Activated effector memory CD4-positive, alpha-beta T cell treated with Interleukin-2 at 50 U/mL for 16 hours (primary cell): ENCODE measurements at places on chromosomes 2 and 18.

- no peak for DNase-seq
Observed at GRCh38 chr18:60372596-60372995, at the start of gene MC4R. Gene MC4R (minus strand): TSS chr18:60372775. CDS start chr18:60372349, 426 bp downstream.

DNA sequence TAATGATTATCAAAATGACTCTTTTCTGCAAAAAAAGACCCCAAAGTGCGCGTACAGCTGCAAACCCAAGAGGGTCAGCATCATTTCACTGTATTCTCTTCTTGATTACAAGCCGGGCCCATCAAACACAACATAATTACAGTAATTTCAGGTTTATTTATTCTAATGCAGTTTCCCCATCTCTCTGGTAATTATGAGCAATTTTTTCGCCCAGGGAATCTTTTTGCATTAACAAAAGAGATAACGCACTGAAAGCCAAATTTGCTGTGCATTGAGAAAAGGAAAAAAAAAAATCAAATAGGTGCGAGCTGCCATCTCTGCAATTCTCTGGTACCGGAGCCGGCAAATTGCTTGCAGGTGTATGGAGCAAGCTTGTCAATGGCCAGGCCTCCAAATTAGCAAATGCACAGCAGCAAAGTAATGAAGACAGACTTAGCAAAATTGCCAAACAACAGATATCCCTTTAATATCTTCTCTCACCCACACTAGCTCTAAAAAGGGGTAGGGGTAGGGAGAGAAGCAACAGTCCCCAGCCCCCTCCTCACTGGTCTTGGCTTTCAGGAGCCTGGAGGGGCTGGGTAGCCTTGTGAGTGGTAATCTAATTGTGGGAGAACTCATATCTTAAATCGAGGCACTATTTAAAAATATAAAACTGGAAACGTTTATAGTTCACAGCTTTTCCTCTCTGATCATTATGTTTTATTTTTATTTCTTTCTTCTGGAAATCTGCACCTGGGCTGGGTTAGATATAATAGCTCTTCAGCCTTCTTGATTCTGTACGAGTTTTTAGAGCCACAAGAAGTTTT is 6.7 kb downstream of the DLX1 start:
- DNase-seq = no peak

DNA sequence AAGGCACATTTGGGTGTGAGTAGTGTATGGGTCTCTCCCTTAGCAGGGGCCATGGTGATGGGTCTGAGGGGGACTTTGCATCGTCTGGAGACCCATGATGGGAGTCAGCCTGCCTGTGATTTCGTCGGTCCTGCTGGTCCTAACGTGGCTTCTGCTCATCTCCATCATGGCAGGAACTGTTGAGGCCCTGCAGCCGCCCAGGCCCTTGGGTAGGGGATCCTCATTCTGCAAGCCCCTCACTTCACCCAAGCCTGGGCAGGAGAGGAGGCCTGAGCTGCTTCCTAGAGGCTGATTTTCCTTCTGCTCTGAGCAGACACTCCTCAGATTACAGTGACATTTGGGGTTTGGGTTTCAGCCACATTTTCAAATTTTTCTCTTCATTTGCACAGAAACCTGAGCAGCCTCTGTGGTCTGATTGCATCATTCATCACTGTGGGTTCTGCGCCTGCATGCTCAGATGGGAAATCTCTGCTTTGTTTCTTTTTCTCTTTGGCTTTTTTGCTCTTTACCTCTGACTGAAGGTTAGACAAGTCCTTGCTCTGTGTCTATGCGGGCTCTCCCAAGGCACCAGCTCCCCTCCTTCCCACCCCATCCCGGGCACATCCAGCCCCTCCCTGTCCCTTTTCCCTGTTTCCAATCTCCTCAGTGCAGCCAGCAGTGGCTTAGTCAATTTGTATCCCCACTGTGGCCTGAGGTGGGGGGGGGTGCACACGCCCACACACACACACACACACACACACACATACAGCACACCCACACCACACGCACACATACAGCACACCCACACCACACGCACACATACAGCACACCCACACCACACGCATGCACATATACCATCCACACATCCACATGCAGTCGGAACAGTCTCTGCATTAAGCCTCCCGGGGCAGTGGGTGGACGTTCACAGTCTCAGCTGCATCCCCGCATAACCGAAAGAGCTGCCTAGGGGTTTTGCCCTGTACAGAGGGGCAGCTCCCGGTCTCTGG is 305.4 kb upstream of the HS6ST1 start:
- no peak for DNase-seq

DNA sequence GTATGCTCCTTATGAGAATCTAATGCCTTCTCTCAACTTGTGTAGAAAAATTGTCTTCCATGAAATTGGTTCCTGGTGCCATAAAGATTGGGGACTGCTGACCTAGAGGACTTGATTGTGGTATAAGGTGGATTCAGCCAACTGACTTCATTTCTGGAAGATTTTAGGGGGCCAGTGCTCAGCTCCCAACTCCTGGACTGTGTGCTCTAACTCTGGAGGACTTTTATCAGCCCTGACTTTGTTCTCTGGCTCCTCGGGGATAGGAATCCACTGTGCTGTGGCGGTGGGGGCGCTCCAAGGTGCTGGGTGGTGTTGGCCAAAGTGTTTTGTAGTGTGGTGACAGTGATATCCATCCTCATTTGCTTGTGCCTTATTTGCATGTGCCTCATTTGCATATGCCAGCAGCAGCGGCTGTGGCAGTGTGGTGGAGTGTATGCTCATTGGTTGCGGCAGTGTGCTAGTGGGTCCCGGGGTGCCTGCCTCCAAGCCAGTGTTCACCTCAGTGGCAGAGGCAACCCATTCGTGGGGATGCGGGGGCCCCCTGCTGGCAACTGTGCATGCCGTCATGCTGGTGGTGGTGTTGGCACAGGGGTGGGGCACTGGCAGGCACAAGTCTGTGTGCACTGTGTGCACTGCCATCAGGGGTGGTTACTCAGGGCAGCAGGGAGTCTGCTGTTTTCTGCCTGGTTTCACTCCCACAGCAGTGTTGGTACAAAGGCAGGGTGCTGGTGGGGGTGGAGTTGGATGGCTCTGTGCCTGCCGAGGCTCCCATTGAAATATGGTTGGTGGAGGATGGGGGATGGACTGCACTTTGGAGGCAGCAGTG is 19.6 kb downstream of the EHBP1 start:
- no peak for DNase-seq

GRCh38 chr2:124482551-124482950 is 457.5 kb downstream of the CNTNAP5 start:
- no peak for DNase-seq

DNA sequence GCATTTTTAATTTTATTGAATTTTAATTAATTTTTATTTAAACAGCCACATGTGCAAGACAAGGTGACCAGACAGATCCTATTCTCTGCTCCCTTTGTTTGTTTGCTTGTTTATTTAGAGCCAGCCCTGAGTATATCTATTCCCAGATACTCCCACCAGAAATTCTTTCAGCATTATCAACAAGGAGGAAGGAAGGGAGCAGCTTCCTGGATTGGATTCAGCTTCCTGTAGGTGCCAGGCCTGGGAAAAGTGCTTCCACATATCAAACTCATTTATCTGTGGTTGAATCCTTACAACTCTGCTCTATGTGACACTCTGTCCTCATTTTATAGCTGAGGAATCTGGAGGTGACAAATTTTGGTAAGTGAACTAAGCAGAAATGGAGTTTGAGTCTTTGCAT is 60.5 kb upstream of the KLF7 start:
- DNase-seq = no peak

GRCh38 chr2:161425728-161426454 is 9.8 kb downstream of the TBR1 start:
- no peak for DNase-seq

DNA sequence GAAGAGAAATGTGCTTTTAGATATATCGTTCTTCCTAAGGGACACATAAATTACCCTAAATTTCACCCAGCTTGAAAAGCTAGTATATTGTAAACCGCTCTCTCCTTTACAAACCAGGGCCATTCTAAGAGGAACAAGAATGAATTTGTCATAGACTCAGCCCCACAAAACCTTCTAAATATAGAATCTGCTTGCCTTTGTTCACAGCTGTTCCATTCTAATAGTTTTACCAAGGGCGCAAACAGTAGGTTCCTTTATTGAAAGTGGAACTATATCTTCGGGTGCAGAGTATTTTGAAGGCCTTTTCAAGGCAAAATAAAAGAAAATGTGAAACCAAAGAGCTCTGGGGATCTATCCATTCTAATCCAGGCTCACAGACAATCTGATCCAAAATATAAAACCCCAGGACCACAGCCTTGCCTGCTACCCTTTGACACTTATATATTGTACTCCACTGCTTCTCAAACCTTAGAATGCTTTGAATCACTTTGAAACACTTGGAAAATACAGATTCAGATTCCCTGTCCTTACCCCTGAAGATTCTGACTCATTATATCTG is 316.8 kb downstream of the PAX3 start:
- no peak for DNase-seq

DNA sequence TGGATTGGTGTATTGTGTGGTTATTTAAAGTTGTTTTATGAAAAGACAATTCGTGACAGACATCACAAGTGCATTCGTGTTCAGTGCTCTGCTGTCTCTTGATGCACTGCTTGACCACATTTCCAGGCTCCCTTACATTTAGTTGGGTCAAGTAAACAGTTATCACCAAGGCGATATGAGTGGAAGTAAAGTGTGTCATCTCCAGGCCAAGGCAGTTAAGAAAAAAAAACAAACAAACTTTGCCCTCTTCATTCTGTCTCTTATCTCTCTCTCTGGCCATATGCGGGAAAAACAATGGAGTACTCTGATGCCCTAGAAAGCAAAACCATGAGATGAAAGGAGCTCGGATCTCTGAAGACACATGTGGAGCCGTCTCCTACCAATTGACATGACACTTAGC is 131.1 kb downstream of the DSEL start:
- DNase-seq = no peak

DNA sequence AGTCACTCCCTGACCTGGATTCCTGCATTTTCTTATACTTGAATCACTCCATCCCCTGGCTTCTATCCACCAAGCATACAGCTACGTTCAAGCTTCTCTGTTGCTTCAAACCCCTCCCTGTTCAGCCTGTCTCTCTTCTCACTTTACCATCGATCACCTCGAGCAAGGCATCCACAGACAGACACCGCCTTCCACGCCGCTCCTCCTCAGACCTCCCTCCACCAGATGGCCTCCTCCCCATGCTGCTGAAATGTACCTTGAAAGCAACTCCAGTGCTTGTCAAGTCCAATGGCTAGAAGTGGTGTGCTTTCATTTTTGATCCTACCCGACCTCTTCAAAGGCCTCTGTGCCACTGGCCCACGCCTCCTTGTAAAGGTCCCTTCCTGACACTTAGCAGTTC is 131.3 kb upstream of the ACAA2 start:
- no peak for DNase-seq

DNA sequence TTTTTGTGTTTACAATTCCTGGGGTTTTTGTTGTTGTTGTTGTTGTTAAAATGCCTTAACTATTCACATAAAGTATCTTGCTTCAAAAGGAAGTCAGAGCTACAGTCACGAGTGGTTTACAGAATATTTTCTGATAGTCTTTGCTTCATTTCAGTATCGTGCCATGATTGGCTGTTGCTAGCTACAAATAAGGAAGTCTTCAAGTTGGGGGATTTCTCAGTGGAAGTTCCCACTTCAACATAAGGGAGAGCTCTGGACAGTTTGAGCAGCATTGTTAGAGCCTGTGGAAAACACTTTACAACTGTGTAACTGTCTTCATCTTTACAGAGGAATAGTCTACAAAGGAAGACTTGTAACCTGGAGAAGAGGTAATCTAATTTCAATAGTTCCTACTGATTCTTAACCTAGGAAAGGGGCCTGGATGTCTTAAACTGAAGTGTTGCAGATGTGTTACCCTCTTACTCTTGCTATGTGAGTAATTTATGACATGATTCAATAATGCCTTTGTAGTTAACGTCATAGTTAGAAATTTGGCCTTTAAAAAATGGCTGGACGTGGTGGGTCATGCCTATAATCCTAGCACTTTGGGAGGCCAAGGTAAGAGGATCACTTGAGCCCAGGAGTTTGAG is 23.4 kb upstream of the TANK start:
- DNase-seq = no peak

GRCh38 chr2:136534811-136535210 is 230.5 kb upstream of the THSD7B start:
- no peak for DNase-seq

DNA sequence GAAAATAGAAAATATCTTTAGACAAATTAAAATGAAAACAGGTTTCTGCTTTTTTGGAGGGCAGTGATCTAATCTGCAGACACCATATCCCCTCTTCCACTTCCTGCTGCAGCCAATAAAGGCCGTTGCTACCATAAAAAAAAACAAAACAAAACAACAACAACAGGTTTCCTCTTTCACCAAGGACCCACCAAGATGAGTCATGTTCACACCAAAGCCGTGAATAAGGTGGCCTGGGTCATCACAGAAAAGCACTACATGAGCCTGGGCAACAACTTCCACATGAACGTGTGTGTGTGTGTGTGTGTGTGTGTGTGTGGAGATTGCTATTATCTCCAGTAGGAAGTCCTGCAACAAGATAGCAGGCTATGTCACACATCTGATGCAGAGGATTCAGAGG is 24.8 kb upstream of the TFCP2L1 start:
- no peak for DNase-seq

- DNase-seq = no peak
Observed at GRCh38 chr2:39860538-39860937, 81.5 kb upstream of the THUMPD2 start.

- DNase-seq = no peak
Observed at GRCh38 chr2:31256611-31257382, 22.8 kb downstream of the EHD3 start.

- no peak for DNase-seq
Observed at GRCh38 chr2:28155627-28156026, 237.0 kb upstream of the FOSL2 start.

DNA sequence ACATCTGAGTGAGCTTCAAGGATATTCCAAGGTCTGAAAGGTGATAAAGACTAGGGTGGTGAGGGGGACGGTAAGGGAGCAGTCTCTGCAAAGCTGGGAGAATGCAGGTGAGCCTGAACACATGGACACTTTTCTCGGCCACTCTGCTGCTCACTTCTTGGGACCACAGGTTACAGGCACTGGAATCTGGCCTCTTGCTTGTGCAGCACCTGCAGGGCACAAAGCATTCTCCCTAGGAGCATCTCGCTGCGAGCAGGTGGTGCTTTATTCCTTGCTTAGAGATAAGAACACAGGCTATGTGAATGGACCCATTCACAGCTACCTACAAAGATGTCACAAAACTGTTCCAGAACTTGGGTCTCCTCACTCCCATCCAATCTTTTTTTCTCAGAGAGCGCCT is 153.2 kb downstream of the DDX1 start:
- no peak for DNase-seq

- no peak for DNase-seq
Observed at GRCh38 chr18:31138709-31139108, 23.9 kb downstream of the DSC1 start.

GRCh38 chr2:155235710-155236109 is 537.2 kb downstream of the KCNJ3 start:
- DNase-seq = no peak

DNA sequence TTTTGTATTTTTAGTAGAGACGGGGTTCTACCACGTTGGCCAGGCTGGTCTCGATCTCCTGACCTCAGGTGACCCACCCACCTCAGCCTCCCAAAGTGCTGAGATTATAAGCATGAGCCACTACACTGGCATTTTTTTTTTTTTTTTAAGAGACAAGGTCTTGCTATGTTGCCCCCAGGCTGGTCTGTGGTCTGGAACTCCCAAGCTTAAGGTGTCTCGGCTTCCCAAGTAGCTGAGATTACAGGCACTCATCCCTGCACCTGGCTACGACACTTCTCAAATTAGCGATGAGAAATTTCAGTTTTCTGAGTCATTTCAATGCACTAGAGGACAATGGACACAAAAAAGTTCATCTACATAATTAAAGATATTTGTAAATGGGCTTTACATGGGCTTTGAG is 36.6 kb upstream of the TCF7L1 start:
- DNase-seq = no peak
